Cortex of kidney (tissue), 1 donor: ENCODE measurements at places on chromosomes 16 and 17.

DNA sequence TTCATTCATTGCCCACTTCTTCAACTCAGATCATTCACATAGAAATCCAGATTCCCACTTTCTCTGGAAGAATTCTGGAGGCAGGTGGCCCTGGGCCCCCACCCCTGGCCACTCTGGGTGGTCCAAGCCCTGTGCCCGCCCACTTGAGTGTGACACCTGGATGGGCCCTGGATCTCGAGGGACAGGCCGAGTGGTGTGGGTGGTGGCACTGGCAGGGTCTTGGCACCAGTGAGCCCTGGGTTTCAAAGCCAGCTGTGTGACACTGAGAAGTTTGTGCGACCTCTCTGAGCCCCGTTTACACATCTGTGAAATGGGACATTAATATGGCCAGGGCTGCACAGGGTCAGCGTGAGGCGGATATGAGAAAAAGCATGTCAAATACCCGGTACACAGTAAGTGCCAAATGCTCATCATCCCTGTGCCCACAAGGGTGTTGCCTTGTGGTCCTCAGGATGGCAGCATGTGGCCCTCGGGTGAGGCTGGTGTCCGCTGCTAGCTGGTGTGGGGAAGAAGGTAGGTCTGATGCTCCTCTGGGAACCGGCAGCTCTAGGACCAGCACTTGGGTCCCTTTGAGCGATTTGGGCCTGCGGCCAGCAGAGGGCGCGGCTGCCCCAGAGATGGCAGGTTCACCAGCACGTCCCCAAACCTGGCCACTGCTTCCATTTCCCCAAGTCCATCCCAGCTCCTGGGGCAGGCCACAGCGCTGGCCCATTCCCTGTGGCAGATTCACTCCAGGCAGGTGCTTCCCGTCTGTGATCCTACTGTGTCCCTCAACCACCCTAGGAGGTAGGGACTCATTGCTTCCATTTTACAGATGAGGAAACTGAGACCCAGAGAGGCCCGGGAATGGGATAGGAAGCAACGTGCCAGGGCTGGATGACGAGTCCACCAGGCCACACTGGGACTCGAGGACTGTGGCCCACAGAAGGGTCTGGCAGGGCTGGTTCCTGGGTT is 3.6 kb downstream of the OSGIN1 start:
- DNase-seq, result no peak

DNA sequence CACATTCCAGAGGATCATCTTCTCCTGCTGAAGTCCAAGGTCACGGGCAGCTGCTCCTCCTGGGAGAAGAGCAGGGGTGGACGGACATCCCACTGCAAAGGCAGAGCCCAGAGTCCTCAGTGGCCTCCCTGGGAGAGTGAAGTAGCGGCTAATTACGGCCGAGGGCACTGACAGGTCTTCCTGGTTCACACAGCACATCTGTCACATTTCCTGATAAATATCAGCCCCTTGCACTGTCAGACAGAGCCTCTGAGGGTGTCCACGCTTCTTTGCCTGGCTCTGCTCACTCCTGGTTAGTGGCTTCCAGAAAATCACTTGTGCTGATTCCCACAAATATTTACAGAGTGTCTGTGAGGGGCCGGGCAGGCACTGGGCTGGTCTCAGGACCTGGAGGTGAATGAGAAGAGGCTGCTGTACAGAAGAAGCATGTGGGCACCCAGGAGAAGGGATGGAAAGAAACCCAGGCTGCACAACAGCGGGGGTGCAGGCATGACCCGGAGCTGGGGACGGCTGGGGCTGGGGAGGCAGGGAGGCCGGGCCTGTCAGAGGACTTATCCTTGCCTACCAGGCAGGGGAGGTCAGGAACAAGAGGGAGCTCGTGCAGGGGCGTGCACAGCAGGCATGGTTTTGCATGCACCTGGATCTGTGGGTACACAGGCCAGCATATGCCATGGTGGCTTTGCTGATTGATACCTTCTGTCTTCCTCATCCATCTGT is 258.2 kb upstream of the TNRC6C start:
- DNase-seq, result no peak

DNA sequence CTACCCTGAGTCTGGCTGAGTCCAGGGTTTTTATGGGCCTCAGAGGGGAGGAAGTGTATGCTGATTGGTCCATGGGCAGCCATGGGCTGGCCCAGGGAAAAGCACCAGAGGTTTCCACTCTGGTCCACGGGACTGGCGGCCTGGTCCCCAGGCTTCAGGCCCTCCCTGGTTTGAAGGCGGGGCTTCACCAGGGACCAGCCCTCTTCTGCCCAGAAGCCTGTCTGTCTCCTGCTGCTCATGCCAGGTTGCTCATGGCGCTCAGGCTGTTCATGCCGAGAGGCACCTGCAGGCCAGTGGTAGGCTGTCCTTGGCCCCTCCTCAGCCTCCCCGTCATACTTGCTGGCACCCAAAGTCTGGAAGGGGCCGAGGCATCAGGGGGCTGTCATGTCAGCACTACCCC is 45.0 kb upstream of the CLEC19A start:
- DNase-seq, result no peak

DNA sequence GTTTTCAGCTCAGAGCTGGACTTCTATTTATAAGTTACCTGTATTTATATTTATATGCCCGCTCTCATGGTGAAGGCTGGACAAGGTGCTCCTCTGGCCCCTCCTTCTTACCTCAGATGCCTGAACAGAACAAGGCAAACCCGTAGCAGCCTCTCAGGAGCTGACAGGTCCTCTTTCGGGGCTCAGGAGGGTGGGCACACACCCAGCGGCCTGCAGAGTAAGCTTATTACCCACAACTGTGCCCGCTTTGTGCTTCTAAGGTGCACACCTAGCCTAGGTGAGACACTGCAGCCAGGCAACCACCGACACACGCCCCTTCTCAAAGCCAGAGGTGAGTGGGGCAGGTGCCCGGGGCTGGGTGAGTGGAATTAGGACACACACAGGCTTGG is 5.3 kb downstream of the NKIRAS2 start:
- no peak for DNase-seq

- no peak for DNase-seq
These were observed 173.8 kb downstream of the MAP2K6 start for GRCh38 chr17:69588316-69588715.

DNA sequence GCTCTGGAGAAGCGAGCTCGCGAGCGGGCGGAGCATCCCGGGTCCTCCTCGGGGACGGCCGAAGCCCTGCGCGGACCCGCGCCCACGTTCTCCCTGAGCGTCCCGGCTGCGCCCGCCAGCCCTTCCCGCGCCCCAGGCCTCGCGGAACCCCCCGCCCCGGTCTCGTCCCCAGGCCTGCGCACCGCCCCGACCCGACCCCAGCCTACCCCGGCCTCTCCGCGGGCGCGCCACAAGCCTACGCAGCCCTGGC is 159 bp downstream of the USP36 start:
- DNase-seq, result no peak

GRCh38 chr17:76545918-76546555 is 6.2 kb downstream of the PRCD start:
- DNase-seq, result no peak

DNA sequence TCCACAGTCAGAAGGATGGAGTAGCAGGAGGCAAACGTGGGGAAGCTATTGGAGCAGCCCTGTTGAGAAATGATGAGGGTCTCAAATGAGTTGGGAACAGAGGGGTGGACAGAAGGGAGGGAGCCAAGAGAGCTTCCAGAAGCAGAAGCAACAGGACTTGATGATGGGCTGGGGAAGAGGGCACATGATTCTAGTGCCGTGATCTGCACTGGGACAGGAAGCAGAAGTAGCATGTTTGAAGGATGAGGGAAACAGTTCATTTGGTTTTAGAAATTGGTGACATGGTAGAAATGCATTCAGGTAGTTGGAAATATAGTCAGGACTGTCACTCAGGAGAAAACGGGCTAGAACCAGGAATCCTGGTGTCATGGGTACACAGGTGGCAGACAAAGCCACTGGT is 19.4 kb downstream of the EMP2 start:
- DNase-seq, result no peak

- DNase-seq, result no peak
These were observed 3.2 kb upstream of the MRPL58 start for GRCh38 chr17:75009139-75009724.

GRCh38 chr17:39736319-39737165 is 1.2 kb upstream of the GRB7 start:
- DNase-seq, result no peak

DNA sequence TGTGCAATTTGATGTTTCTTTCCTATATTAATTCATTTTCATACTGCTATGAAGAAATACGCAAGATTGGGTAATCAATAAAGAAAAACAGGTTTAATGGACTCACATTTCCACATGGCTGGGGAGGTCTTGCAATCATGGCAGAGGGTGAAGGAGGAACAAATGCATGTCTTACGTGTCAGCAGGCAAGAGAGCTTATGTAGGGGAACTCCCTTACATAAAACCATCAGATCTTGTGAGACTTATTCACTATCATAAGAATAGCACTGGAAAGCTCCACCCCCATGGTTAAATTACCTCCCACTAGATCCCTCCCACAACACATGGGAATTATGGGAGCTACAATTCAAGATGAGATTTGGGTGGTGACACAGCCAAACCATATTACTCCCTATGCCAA is 418.9 kb upstream of the MAF start:
- DNase-seq, result no peak

DNA sequence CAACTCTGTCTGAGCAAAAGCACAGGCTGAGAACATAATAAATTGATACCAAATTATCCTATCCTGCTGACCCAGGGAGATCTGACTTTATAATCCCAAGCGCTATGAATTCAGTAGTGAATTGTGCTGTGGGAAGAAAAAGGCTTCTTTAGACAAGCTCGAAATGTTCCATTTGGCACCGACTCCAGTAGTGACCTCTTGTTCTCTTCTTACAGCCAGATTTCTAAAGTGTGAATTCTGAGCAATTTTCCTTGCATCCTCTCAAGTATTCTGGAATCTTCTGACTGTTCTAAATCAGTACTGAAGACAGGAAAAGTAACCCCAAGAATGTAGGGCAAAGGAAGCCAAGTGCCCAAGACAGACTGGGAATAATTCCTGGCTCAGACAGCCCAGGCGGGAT is 58.2 kb downstream of the CDYL2 start:
- no peak for DNase-seq

DNA sequence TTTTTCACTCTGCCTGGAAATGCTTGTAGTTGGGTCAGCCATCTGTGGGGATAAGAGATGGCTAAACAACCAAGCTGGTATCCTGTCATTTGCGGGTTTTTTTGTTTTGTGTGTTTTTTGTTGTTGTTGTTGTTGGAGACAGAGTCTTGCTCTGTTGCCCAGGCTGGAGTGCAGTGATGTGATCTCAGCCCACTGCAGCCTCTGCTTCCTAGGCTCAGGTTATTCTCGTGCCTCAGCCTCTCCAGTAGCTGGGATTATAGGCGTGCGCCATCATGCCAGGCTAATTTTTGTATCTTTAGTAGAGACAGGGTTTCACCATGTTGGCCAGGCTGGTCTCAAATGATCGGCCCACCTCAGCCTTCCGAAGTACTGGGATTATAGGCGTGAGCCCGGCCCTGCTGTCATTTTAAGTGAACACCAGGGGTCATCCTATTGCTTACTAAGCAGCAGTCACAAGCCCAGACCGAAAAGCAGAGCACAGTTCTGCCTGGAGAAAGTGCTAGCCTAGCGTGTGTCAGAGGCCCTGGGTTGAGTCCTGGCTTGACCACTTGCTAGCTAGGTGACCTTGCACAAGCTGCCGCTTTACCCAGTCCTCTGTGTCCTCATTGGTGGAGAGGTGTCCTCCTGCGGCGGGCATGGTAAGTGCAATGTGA is 4.6 kb downstream of the SMCR8 start:
- DNase-seq, result no peak

DNA sequence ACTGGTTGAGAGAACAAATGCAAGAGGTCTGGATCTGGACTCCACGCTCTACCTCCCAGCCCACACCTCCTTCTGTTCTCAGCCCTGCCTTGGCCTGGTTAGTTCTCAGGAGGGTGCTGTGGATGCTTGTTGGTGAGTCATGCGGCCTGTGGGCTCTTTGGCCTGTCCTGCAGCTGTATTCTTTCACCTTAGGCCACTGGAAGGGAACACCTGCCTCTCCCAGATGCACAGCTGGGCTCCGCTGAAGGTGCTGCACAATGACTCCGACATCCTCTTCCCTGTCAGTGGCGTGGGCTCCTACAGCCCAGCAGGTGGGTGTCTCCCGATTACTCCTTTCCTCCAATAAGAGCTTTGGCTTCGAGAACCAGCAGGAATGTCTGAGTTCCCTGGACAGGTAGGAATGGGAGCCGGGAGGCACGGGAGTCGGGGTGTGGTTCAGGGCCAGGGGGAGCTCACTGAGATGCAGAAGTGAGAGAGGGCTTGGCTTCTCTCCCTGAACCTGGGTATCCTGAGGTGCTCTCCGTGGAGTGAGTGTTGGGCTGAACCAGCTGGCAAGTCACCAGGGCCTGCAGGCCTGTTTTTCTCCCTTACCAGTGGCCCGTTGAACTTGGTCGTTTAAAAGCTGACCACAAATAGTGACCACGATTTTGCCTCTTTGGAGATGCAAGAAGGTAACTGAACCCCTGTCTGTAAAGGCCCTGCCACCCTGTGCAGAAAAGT is 85.0 kb downstream of the SNX29 start:
- no peak for DNase-seq

GRCh38 chr17:75875940-75876189 is 2.5 kb downstream of the TRIM47 start:
- no peak for DNase-seq

DNA sequence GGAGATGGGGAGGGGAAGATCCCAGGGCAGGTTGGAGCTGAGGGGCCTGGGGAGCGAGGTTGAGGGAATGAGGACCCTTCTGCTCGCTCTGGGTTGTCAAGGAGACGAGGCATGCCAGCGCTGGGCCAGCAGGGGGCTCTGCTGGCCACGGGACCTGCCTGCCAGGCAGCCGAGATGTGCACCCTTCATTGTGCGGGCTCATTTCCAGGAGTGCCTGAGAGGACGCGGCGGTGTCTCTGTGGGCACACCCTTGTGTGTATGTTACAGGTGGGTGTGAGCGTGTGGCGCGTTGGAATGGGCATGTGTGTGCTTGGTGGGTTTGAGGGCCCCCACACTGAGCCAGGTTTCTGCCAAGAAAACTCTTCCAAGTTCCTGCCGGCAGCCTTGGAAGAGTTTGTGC is 15.9 kb downstream of the ARHGAP23 start:
- DNase-seq, result no peak

DNA sequence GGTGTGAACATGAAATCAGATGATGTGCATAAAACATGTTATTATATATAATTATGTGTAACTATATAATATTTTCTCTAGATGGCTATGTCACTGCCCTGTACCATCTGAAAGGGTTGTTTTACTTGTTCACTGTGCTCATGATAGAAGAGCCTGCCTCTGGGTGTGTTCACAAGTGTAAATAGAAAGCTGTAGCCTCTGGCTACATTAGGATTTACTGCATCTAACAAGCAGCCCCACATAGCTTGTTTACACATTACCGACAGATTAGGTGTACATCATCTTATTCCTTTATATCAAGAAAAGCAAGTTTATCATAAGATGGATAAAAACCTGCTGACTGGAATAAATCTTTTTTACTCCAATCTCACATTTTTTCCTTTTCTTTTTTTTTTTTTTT is 46.1 kb downstream of the CHD9 start:
- no peak for DNase-seq
